ENCODE measurements at places on chromosomes 4 and X.

DNA sequence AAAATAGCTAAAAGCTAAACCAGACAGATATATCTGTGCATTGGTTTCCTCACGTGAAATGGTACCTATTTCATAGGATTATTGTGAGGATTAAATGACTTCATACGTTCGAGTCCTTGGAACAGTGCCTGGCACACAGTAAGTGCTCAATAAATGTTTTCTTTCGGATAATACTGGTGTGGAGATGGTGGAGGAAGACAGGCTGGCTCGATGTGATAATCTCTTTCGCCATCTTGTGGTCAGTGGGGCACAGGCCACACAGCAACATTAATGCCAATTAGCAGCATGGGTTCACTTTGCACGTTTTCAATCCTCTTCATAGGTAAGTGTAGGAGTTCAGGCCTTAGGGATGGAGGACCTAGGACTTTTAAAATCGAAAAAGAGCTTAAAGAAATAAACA, 9.3 kb downstream of the PAGE4 start:
- DNase-seq, result peak; percentile 44

DNA sequence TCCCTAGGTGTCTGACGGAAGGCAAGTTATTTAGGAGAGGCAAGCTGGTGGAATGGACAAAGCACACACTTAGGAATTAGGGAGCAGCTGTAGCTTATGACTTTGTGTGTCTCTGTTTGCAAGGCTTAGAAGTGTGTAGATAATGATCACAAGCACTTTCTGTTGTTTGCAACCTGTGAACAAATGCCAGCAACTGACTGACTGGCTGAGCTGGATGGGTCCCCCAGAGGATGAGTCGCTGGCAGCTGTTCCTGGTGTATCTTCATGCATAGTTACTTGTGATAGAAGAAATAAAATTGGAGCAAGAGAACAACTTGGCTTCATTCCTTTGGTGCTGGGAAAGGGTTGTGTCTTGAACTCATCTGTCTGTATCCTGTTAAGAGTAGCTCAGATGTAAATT, 64.2 kb upstream of the BEND4 start:
- no peak for DNase-seq

DNA sequence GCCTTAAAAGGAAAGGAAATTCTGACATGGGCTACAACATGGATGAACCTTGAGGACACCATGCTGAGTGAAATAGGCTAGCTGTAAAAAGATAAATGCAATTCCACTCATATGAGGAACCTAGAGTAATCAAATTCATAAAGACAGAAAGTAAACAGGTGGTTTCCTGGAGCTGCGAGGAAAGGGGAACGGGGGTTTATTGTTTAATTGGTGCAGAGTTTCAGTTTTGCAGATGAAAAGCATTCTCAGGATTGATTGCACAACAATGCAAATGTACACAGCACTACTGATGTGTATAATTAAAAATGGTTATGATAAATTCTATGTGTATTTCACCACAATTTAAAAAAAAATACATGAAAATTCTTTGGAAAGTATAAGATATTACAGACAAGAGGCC, 24.0 kb downstream of the PLRG1 start:
- DNase-seq, result no peak

DNA sequence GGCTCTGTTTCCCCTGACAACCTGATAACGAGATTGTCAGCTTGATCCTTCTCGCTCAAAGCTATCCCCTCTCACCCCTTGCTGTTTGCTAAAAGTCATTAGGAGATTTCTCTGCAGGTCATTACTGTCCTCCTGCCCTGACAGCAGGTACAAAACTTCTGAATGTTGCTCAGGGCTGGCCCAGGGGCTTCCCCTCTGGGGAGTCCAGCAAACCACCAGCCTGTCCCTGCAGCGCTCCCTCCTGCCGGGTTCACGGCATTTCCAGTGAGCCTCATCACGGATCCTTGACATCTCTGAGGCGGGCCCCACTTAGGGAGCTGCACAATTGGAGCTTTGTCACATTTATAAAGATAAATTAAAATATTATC, 5.2 kb upstream of the SORCS2 start:
- no peak for DNase-seq

GRCh38 chrX:69010339-69010738, 154.9 kb downstream of the PJA1 start:
- no peak for DNase-seq

GRCh38 chr4:2253160-2254084, 8.5 kb downstream of the MXD4 start:
- no peak for DNase-seq

GRCh38 chr4:14835288-14835687, 167.0 kb upstream of the CPEB2 start:
- DNase-seq, result no peak

- DNase-seq, result peak; percentile 1
Observed at GRCh38 chr4:13413729-13414437, 70.3 kb downstream of the RAB28 start.

GRCh38 chr4:152079543-152080293, 318.9 kb upstream of the GATB start:
- peak; percentile 66 for DNase-seq

- no peak for DNase-seq
Observed at GRCh38 chr4:161815841-161816240, 348.0 kb downstream of the FSTL5 start.

GRCh38 chr4:136768925-136769275, 763.4 kb downstream of the PCDH18 start:
- no peak for DNase-seq

GRCh38 chrX:106450405-106450804, 161.4 kb upstream of the RADX start:
- no peak for DNase-seq

DNA sequence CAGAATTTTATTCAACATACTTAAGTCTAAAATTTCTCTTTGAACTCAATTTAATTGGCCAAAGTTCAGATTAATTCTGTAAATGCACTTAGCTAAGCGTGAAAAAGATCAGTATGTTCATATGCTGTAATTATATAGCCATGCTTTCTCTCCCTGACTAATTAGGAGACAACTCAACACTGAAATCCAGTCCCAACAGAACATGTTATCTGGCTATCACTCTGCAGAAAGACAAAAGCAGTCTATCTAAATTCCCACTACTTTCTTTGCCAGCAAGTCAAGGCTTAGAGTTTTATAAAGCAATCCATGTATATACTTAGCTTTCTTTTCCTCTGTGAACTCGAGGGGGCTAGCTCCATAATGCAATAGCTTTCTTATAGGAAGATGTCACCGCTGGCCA, 16.0 kb upstream of the USP46 start:
- no peak for DNase-seq

- DNase-seq, result no peak
Observed at GRCh38 chr4:186657764-186658163, 65.9 kb downstream of the FAT1 start.

GRCh38 chr4:110614976-110615352, 7.9 kb downstream of the PITX2 start:
- no peak for DNase-seq

- DNase-seq, result no peak
Observed at GRCh38 chrX:103488332-103488731, 31.0 kb downstream of the RAB40A start.

GRCh38 chrX:154805696-154806091, 409 bp upstream of the MPP1 start:
- DNase-seq, result no peak

DNA sequence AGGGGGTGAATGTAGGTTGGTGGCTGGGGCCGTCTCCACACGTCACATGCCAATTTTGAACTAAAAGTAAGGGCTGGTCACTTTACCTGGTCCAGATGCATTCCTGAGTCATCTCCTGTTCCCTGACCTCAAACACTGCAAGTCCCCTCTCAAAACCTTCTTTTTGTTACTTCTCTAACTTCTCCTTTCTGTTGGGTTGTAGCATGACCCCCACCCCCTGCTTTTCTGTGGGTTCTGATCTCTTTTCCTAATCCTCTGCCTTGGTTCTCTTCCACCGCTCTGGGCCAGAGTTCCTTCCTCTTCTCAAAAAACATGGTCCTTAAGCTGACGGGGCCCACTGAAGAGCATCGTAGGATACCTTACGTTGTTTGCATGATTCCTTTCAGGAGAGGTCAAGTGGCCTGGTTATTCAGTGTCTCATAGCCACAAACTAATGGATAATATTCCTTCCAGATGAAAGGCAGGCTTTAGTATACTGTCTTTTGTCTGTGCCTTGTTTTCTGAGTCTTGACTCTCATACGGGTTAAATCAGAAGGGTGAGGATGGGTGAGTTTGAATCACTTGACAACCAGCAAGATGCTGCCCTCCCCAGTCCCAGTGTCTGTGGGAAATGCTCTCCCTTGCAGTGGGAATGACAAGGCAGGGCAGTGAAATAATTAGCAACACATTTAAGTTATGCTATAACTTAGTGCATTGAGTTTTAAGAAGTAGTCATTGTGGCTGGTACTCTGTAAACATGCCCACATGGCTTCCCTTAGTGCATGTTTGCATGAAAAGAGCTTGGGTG, 15.1 kb downstream of the SMS start:
- DNase-seq, result no peak

DNA sequence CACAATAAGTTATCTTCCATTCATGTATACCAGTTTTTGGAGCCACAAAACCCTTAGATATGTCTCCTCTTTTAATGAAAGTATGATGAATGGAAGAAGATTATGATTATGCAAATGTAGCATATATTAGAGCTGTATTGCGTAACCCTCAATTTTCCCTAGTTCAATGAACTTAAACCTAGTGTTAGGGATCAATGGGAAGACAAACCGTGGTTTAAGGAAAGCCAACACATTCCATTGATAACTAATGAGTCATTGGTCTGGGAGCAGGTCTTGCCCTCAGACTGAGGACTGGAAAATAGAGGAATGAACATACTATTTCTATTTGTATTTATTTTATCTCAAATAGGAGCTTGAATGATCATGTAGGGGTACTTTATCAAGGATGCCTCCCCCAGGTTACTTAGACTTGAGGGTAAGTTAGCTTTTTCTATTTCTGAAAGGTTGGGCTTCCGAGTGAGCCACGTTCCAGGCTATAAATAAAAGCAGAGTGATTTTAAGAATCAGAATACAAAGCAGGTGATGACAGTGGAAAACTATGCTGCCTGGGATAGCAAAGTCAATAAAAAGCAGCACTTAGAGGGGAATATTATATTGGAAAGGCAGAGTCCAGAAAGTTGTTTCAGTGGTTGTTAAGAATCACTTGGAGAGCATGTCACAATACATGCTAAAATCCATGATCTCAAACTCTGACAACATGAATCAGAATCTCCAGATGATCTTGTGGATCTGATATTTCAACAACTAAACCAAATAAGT, 356.0 kb downstream of the ADAM29 start:
- no peak for DNase-seq

- DNase-seq, result no peak
Observed at GRCh38 chr4:5809216-5809776, 83.6 kb downstream of the CRMP1 start.

DNA sequence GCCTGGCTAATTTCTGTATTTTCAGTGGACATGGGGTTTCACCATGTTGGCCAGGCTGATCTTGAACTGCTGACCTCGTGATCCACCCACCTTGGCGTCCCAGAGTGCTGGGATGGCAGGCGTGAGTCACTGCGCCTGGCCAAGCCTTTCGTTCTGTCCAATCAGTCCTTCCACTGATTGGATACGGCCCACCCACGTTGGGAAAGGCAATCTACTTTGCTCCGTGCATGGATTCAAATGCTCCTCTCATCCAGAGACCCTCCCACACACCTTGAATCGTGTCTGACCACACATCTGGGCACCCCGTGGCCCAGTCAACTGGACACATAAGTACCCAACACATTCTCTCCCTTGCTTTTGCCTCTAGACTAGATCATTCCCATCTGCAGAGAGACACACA, 74.9 kb downstream of the CRLF2 start:
- no peak for DNase-seq

GRCh38 chr4:163110442-163110841, 56.2 kb downstream of the NAF1 start:
- DNase-seq, result peak; percentile 3

DNA sequence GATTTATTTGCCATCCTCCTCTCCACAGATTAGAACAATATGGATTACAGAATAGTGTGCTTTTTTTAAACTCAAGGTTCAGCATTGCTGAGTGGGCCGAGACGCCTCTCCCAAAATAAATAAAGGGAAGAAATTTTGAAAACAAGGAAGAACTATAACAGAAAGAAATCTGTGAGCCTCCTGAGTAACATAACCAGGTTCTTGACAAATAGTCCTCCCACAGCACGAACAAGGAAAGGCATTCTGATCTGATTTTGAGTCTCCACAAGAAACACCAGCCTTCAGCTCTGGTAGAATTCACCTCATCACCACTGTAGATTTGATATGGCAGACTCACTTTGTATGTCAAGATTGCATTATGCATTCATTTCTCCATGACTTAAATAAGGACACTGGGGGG, 173.6 kb downstream of the HHIP start:
- DNase-seq, result no peak

- no peak for DNase-seq
Observed at GRCh38 chrX:13397878-13398818, 78.3 kb upstream of the ATXN3L start.

DNA sequence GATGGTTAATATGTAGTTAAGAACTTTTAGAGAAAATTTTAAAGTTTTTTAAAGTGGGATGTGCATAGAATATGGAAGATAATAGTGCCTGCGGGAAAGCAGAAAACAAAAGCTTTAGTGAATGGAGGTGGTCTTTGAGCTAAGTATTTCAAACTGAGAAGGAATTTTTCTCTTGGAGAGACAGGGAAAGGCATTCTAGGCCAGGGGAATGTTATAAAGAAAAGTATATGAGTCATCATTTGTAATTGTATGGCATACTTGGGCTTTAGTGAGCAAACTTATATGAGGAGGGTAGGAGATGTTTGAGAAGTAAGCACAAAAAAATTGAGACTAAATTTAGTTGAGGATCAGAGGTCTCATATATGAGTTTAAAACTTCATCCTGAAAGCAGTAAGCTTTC, 467.0 kb downstream of the PPARGC1A start:
- no peak for DNase-seq

DNA sequence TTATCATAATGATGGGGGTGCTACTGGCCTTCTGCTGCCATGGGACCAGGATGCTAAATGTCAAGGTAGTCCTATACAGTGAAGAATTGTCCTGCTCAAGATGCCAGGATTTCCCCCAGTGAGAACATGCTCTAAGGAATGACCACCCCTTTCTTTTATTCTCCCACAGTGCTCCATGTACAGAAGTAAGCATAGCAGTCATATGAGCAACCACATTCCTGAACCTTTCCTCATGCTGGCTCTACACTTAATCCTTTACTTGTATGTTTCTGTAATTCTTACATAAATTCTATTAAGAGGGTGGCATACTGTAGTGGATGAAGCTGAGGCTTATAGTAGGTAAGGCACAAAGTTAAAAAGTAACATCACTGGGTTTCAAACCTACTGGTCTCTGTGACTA, 20.2 kb downstream of the CYP2U1 start:
- DNase-seq, result no peak
